ENCODE measurements at places on chromosomes 4 and X.

- DNase-seq: no peak
These were observed 50.0 kb downstream of the C4orf50 start for GRCh38 chr4:5968246-5968645.

DNA sequence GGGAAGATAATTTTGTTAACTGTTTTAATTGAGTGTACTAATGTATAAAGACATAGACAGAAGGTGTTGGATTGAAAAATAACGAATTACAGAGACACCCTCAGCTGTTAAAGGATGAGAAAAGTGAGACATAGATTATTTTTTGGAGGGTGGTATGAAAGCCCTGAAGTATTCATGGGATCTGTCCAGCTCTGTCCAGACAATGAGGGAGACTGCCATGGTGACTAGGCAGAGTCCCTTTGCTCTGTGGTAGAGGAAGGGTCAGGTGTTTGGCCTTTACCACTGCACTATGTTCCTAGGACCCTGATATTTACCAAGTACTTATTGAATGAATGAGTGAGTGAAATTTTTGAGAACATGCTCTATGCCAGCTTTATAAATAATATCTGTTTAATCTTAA is 11.4 kb downstream of the FGF2 start:
- DNase-seq: no peak

DNA sequence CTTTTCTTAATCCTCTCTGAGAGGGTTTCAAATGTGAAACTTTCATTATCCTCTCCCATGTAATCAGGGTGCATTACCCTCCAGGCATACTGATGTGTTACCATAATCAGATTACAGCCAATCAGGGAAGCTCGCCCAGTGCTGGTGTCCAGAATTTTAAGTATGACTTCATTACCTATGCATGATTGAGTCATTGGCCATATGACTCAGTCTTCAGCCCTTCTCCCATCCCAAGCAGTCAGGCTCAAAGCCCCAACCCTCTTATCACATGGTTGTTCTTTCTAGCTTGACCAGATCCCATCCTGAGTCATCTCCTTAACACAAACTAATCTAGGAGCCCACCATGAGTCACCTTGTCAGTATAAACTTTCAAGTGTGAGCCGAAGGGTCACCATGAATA is 1668.1 kb upstream of the AGA start:
- no peak for DNase-seq

DNA sequence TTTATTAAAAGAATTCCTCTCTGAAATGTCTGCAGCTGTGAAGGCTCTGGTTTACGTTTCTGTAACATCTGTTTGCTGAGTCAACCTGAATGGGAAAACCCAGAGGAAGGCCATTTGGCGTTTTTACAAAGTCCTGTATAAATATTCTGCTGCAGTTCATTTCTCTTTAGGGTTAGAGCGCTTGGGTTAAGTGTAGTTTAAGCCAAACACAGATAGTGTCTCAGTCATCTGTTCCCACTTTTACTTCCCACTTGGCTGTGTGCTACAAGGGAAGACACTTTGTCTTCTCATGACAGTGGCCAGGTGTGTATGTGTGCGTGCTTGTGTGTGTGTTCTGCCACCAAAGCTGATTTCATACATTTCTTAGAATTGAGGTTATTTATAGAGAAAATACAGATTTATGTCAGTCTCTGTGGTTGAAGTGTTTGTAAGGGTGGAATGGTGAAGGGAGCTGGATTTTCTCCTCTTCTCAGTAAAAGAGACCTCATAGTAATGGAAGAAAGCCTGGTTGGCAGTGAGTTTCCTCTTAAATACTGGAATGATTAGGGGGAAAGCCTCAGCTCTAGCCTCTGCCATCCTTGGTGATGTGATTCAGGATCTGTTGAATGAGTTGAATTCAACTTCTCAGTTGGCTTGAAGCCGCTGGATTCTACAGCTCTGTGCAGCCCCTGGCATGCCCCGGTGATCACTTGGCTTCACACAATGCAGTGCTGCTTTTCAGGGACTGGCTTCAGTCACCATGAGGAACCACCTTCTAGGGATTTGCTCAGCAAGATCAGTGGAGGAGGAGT is 50.6 kb downstream of the JADE1 start:
- no peak for DNase-seq

- DNase-seq: no peak
These were observed 40.6 kb downstream of the MRPL1 start for GRCh38 chr4:77903186-77903585.

GRCh38 chrX:54675762-54676161 is 122.3 kb downstream of the ITIH6 start:
- DNase-seq: no peak

- no peak for DNase-seq
These were observed 52.3 kb downstream of the LGI2 start for GRCh38 chr4:24978291-24979075.

DNA sequence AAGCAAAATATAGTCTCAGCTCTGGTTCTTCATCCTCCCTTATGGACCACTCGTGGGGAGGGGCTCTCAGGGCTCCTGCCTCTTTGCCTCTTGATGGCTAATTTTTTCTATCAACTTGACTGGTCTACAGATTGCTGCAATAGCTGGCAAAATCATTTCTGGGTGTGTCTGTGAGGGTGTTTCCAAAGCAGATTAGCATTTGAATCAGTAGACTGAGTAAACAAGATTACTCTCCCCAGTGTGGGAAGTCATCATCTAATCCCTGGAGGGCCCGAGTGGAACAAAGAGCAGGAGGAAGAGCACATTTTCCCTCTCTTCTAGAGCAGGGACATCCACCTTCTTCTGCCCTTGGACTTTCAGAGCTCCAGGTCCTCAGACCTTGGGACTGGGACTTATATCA is 153.5 kb downstream of the STK32B start:
- DNase-seq: no peak

- no peak for DNase-seq
These were observed 6.5 kb downstream of the ZNF185 start for GRCh38 chrX:152904151-152905080.

- DNase-seq: no peak
These were observed 181.0 kb upstream of the KCNIP4 start for GRCh38 chr4:22129454-22130029.

- DNase-seq: no peak
These were observed 16.7 kb downstream of the CLRN2 start for GRCh38 chr4:17531538-17532285.

DNA sequence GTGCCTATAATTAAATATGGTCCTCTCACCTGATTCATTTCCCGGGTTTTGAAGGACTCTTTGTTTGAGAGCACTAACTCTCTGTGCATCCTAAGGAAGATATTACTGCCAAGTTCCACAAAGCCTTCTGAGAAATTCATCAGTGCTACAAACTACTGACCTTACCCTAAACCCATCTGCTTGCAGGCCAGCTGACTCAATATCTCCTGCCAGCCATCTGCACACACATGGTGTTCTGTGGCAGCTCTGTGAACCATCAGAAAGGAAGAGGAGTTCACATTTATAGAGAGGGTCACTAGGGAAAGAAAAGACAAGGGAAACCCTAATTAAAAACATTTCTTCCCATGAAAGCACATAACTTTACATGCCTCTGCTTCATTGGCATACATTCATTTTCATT is 156.7 kb downstream of the ATP10D start:
- no peak for DNase-seq

DNA sequence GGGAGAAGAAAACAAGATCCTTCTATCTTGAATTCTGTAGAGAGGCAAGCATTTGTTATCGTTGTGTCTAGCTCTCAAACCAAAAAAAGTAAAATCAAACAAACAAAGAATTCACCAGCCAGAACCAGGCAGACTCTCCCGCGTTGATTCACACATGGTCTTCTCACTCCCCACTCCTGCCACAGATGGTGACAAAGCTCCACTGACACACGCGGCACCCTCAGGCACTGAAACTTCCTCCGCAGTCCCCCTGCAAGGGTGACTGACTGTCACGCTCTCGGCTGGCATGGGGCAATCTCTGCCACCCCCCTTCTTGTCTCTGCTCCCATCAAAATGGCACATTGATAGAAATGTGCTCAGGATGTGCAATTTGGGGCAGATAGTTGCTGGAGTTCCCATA is 304.9 kb downstream of the DHX15 start:
- DNase-seq: no peak

- DNase-seq: no peak
These were observed 671.4 kb downstream of the ZNF674 start for GRCh38 chrX:45873781-45874180.

DNA sequence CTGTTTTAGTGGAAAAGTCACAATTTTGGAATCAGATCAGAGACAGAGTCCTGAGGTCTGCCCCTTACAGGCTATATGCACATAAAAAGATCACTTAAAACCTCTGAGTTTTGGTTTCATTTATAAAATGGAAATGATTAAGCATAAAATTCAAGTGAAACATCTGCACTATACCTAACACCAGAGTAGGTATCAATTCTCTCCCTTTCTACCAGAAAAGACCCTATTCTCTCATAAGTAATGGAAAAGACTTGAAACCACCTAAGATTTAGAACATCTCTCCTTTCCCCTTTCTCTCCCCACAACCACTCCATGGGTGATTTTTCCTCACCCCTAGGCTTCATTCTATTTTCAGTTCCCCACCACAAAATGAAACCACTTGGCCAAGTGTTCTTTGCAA is 907 bp downstream of the LHFPL1 start:
- DNase-seq: no peak

DNA sequence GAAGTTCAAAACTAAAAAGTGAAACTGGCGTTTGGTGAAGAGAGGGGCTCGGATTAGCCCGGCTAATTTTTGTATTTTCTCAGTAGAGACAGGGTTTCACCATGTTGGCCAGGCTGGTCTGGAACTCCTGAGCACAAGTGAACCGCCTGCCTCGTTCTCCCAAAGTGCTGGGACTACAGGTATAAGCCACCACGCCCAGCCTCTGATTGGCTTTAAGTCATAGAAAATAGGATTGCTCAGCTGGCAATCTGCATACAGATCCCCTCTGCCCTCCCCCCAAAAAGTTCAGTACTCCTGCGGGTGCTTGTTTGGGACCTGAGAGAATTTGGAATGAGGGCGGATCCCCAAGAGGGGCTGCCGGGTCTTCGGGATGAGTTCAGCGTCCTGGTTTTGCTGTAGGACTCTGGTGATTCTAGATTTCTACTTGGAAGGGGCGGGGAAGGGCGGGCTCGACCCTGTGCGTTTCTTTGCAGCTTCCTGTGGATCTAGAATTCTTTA is 537 bp upstream of the PRKX start:
- DNase-seq: no peak

DNA sequence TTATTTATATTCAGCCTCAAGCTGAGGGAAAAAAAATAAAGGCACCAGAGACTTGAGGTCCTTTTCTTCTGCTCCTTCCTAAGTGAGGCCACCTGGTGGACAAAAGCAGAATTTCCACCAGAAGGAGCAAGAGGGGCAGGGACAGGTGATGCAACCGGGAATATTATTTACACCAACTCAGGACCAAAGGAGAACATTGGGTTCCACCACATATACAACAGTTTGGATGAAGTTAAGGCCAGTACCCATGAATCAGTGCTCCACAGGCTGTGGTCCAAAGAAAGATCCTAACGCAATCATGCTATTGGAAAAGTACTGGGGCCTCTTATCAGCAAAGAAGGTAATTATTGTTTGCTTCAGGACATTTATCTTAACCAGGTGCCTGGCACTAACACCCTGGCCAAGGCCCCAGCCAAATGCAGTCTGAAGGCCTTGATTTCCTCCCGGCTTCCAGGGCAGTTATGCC is 57.4 kb downstream of the TSC22D3 start:
- DNase-seq: peak; percentile 41

DNA sequence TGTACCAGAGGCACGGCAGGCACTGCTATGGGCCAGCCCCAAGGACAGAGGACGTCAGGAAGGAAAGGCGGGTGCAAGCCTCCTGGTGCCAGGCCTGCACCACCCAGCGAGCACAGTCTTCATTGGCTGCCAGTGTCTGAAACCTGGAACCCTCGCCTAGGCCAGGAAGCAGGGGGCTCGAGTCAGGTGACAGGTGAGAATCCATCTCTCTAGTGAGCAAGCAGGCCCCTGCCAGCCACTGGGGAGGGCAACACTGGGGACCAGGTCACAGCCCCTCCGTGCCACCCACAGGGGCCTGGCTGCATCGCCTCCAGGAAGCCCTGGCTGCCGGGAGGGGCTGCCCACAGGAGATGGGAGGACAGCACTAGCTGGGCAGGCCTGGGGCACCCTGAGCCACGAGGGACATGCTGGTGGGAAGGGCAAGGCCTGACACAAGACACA is 6.9 kb upstream of the HAUS3 start:
- no peak for DNase-seq

DNA sequence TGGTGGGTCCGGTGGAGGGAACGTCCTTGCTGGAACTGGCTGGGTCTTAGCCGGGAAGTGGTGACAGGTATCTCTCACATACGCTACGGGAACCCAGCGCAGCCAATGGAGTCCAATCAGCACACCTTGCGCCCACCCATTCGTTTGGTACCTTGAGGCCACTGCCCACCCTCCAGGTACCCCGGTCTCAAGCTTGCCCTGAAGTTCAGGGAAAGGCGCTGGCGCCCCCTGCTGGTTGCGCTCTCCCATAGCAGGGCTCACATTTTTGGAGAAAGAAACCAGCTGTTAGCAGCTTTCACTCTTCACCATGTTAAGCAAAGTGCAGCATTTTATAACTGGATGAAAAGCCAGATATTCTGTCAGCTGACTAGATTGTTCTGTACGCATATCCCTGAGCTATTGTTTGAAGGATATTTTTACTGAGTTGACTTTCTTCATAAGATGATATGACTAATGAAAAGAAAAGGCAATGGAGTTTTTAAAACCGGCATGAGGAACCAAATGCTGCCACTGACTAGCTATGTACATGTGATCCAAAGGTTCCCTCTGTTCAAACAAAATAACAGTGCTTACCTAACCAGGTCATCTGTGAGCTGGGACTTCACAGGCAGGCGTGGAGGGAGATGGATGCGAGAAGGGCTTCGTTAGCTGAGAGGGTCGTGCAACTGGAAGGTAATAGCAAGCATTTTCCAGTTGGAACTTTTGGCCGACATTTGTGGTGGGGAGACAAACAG is 43.7 kb downstream of the OTOP1 start:
- peak; percentile 6 for DNase-seq
